ENCODE measurements at places on chromosomes 16 and 17.

GRCh38 chr17:38709864-38710603 is 5.0 kb downstream of the MLLT6 start:
- no peak for DNase-seq

- no peak for DNase-seq
Observed at GRCh38 chr17:10870336-10871050, 32.6 kb upstream of the PIRT start.

DNA sequence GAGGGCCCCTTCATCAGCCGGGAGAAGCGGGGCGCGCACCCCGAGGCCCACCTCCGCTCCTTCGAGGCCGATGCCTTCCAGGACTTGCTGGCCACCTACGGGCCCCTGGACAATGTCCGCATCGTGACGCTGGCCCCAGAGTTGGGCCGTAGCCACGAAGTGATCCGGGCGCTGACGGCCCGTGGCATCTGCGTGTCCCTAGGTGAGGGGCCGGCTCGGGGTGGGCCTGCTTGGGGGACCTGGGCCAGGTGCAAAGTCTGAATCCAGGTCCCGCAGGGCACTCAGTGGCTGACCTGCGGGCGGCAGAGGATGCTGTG is 3.5 kb downstream of the CEMP1 start:
- no peak for DNase-seq

GRCh38 chr16:54933281-54934011 is 2.8 kb downstream of the IRX5 start:
- DNase-seq = peak; percentile 53

- DNase-seq = no peak
Observed at GRCh38 chr16:64019339-64019738, 1102.5 kb downstream of the CDH11 start.

DNA sequence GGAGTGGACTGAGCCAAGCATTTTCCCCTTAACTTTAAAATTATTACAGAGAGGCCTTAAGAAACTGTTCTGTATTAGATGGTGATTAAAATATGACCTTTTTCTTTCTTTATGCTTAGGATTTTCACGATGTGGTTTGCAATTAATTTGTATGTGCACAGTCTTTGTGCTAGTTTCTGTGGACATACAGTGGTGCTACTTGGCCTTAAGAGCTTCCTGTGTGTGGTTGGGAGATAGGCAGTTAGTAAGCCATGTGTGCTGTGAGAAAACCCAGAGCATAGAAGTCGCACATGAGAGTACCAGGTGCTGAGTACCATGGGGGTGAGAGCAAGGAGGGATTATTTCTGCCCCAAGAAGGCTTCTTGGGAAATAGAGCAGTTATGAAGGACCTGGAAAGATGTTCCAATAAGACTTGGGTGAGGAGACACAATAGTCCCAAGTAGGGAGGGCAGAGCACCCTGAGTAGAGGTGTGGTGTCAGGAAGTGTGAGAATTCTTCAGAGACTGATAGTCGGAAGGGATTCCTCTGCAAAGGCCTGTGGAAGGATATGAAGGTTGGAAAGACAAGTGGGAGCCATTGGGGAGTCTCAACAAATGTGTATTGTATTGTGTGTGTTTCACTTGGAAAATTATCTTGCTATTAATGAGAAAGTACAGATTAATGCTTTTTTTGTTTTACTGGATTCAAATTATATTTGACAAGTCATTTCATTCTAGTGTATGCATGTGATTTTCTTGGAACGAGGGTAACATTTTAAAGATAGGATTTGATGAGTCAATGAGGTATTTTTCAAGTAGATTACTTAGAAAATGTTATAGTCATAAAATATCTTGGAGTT is 239.9 kb downstream of the PRKCA start:
- DNase-seq = no peak

DNA sequence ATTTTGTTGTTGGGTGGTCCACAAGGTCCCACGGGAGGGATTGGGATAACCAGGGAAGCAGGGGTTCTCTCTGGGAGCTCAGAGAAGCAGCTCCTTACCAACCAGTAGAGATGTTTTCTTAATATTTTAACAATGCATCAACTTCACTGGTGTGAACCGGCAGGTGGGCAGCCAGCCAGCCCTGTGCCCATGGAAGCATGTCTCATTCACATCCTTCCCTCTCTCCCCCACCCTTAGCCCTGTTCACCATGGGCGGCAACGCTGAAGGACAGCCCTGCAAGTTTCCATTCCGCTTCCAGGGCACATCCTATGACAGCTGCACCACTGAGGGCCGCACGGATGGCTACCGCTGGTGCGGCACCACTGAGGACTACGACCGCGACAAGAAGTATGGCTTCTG is 9.3 kb downstream of the MMP2 start:
- no peak for DNase-seq

DNA sequence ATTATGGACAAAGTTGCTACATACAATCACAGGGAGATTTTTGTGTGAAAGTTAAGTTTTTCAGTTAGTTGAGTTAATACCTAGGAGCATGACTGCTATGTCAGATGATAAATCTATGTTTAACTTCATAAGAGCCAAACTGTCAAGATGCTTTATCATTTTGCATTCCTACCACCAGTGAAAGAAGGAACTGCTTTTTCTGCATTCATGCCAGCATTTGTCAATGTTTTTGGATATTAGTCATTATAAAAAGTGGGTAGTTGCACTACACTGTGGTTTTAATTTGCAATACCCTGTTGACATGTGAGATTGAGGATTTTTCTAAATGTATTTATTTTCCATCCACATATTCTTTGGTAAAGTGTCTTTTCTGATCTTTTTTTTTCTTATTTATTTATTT is 434.0 kb upstream of the MON1B start:
- no peak for DNase-seq

DNA sequence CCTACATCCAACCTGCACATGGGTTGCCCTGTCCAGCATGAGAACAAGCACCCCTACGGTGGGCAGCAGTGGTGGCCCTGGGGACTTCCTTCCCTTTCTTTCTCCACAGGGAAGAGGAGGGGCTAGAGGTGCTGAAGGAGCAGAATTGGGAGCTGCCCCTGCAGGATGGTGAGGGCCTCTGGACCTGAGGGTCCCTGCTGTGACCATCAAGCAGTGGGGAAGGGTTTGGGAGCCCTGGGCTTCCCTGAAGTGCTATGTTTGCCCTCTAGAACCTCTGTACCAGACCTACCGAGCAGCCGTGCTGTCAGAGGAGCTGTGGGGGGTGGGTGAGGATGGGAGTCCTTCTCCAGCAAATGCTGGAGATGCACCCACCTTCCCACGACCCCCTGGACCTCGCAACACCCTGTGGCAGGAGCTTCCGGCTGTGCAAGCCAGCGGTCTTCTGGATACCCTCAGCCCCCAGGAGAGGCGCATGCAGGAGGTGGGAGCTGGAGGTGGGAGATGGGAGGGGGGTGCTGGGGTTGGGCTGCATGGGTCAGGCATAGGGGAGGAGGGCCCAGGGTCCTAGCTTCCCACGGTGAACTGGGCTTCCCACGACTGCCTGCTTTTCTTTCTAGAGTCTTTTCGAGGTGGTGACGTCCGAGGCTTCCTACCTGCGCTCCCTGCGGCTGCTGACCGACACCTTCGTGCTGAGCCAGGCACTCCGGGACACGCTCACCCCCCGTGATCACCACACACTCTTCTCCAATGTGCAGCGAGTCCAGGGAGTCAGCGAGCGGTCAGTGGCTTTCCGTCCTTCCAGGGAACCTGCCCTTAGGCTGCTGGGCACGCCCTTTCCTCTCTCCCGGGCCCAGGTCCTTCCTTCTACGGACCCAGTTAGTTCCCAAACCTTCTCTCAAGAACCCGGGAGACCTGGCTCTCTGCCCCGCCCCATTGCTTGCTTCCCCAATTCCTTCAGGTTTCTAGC is 5.0 kb downstream of the ARHGEF15 start:
- DNase-seq = no peak

DNA sequence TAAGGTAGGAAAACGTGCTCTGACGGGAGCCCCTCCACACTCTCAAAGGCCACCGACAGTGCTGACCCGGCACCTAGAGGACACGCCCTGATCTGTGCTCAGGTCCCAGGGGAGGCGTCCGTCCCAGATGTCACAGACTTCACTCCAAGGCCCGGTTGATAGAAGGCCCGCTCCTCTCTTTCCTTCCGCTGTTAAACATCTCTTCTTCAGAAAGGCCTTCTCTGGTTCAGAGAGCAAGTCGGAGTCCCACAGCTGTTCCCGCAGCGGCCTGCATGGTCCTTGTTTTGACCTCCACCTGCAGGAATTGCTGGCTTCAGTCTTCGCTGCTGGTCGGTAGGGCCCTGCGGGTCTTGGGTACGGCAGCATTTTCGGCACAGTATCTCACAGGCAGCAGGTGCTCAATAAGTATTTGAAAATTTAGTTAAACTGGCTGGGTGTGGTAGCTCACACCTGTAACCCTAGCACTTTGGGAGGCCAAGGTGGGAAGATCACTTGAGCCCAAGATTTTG is 88.5 kb downstream of the MRC2 start:
- no peak for DNase-seq

DNA sequence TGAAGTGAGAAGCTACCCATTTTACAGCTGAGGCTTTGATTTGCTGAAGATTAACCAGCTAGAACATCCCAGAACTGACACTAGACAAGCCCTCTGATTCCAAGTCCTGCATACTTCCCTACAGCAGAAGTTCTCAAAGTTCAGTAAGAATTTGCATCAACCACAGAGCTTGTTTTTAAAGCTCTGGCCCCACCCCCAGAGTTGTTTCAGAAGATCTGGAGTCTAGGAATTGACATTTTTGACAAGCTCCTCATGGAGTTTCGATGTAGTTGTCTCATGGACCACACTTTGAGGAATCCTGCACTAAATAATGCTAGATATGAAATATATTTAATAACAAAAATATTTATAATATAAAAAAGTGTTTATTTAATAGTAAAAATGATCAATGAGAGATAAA is 120.3 kb upstream of the ADAMTS18 start:
- DNase-seq = no peak

DNA sequence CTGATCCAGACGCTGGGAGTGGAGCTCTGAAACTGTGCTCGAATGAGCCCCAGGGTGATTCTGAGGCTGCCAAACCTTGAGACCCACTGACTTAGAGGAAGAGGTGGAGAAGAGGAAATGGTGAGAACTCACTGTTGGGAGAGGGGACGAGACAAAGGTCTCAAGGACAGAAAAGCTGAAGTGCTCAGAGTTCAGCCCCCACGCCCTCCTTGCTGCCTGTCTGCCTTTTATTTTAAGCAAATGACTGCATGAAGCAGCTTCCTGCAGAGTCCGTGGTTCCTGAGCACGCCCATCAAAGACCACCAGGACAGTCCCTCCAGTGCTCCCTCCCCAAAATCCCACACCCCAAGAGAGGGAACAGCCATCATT is 20.4 kb downstream of the COTL1 start:
- no peak for DNase-seq

DNA sequence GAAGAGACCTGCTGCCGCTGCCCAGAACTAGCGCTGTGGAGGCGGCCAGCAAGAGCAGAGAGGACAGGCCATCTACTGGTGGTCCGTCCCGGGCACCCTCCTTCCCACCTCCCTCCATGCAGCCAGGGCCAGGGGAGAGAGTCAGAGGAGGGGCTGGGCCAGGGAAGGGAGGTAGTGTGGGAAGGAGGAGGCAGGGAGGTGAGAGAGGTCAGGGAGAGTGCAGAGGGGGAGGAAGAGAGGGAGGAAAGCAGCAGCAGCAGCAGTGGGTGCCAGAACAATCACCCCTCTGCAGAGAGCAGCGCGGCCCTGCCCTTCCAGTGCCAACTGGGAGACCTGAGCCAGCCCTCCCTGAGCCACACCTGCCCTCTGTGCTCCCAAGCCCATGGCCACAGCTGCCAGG is 6.6 kb downstream of the C16orf95 start:
- DNase-seq = no peak

- DNase-seq = no peak
Observed at GRCh38 chr16:19001788-19002187, 18.1 kb downstream of the TMC7 start.

- no peak for DNase-seq
Observed at GRCh38 chr16:86953631-86954391, 363.4 kb downstream of the C16orf95 start.

GRCh38 chr17:7834542-7834956 is 532 bp downstream of the KDM6B start:
- DNase-seq = no peak

GRCh38 chr17:78781893-78782304 is at the start of gene CYTH1:
Gene CYTH1, minus strand, starts transcription at chr17:78782273. Its CDS starts 50 bp downstream, at chr17:78782223.
- no peak for DNase-seq

DNA sequence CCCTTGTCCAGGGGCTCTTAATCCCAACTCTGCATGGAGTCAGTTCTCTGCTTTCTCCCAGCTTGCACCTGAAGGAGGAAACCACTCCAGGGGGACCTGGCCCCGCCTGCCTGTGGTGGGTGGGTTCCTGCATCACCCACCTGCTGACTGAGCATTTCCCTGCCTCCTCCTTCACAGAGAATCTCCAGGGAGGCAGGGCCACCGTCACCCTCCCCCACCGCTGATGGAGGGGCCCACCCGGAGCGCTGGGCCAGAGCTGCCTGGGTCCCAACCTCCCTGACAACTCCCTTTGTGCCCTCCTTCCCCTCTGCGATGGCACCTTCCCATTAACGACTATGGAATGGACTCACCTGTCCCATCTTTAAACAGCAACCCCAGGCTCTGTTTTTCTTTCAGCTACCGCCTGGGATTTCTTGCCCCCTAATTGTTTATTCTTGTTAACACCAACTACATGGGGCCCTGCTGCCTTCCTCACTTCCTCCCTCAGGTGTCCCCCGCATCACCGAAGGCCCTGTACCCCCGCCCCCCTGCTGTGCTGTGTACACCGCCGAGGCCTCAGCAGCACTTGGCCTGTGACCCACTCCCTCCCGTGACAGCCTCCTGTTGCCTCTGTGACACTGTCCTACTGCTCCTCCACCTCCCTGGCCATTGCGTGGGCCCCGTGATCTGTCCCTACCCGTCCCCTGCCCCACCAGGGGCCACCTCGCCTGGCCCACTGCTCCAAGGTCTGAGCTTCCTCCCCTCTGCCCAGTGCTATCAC is 842 bp upstream of the TEDC2 start:
- DNase-seq = no peak

GRCh38 chr17:75668489-75668888 is 1.4 kb downstream of the SAP30BP start:
- no peak for DNase-seq

DNA sequence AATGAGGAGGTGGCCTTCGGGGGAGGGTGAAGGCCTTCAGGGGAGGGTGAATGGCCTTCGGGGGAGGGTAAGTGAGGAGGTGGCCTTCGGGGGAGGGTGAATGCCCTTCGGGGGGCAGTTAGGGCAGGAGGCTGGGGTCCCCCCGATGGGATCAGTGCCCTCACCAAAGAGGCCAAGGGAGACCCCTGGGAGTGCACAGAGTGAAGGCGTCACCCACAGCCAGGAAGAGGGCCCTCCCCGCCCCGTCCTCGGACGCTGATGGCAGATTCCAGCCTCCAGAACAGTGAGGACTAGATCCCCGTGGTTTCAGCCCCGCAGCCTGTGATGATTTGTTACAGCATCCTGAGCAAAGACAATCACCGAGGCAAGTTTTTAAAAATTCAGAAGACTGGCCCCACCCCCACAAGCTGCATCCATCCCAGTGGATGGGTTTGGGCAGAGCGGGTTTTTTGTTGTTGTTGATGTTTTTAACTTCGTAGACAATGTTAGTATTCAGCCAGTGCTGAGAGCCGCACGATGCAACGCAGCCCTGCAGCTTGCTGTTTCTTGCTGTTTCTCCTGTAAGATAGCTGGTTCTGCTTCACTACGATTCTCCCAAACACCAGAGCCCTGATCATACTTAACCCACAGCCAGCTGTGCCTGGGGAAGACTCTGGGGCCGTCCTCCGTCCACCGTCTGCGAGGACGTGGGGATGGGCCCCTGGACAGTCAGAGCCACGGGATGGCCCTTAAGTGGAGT is 40.7 kb upstream of the CBFA2T3 start:
- DNase-seq = no peak

GRCh38 chr17:74954665-74955421 is 17.7 kb downstream of the HID1 start:
- DNase-seq = no peak

GRCh38 chr17:32350666-32351418 is 885 bp downstream of the ZNF207 start:
- no peak for DNase-seq

GRCh38 chr16:1918351-1919326 is at the start of gene HS3ST6:
Gene HS3ST6, minus strand, starts transcription at chr16:1918415. Its CDS starts 92 bp downstream, at chr16:1918323.
- DNase-seq = no peak
